ENCODE measurements at places on chromosomes 13 and 19.

GRCh38 chr13:20993211-20993610 lies 68.2 kb downstream of the LATS2 start:
- no peak for DNase-seq

GRCh38 chr13:27960362-27961226 lies 8.5 kb downstream of the CDX2 start:
- DNase-seq: no peak

- no peak for DNase-seq
Measured at GRCh38 chr13:113528101-113528812, 37.7 kb upstream of the DCUN1D2 start.

GRCh38 chr19:32480321-32480720 lies 74.8 kb downstream of the DPY19L3 start:
- DNase-seq: no peak

- no peak for DNase-seq
Measured at GRCh38 chr19:3451451-3451866, 28.9 kb downstream of the SMIM24 start.

GRCh38 chr19:14412996-14413692 lies 6.0 kb downstream of the DDX39A start:
- no peak for DNase-seq

DNA sequence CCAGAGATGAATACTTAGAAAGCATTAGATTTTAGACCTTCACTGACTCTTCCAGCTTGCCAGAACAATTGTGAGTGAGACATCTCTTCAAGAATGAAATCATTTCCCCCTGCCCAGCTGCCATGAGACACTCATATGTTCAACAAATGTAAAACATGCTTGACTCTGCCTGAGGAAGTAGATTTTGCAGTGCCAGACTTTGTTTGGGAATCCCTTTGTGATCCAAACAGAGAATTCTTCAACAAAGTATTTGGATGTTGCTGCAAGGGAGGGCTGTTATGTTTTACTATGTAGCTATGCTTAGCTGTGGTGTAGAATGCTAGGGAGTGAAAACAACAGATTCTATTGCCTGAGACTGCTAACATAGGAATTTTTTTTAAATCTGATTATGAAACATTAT lies 416.4 kb downstream of the DCT start:
- DNase-seq: no peak

GRCh38 chr13:47233734-47234133 lies 336.9 kb upstream of the HTR2A start:
- DNase-seq: no peak

DNA sequence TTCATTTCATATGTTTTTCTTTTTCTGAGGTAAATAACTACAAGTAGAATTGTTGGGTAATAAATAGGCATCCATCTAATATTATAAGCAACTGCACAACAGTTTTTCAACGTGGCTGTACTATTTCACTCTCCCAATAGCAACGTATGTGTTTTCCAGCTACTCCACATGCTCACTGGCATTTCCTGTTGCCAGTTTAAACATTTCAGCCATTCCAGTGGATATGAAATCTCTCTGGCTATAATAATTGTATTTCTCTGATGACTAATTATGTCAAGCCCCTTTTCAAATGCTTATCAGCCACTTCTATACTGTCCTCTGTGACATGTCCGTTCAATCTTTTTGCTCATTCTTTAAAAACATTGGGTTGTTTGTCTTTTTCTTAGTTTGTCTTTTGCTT lies 26.8 kb upstream of the ALOX5AP start:
- no peak for DNase-seq

DNA sequence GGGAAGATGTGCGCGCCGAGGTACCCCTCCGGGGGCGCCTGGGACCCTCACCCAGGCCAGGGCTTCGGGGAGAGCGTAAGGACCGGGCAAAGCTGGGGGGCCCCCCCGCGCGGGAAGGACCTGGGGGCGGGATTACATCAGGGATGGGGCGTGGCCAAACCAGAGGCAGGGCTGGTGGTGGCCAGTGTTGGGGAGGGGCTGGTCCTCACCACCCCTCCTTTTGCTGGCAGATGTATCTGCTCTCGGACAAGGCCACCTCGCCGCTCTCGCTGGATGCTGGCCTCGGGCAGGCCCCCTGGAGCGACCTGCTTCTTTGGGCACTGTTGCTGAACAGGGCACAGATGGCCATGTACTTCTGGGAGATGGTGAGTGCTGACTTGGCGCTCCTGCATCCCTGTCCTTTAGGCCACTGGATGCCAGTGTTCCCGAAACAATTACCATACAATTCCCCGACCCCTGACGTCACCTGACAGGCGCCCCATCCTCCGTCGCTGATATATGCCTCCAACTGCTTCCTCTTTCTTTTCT lies 25.3 kb downstream of the TRPM4 start:
- no peak for DNase-seq

- DNase-seq: no peak
Measured at GRCh38 chr13:113881614-113882266, 17.9 kb upstream of the GAS6 start.

DNA sequence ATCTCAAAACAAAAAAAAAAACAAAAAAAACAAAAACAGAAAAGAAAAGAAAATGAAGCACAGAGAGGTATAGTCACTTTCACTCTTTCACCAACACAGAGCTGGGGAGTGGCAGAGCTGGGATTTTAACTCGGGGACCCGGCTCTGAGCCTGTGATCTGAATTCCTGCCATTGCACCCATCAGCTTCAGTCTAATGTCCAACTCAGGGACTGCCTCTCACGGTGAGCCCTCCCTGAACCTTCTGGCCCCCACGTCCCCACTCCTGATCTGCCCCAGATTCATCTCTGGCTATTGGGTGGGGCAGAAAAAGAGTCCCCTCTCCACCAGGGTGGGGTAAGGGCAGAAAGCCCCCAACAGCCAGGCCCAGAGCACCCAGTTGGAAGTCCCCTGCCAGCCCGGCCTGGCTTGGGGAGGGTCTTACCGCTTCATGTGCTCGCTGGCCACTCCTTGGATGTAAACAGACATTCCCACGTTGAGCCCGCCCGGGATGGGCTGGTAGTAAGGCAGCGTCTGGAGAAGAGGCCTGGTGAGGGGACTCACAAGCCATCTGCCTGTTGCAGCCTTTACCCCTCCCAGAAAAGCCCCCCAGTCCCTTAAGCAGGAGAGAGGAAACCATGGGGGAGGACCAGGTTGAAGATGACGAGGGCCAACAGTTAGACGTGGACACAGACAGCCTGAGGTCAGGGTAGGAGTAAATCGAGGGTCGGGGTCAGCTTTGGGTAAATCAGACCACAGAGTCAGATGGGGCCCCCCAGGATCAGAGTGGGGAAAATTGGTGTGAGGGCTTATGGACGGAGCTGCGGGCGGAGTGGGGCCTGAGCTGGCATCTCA lies 520 bp downstream of the LGALS4 start:
- DNase-seq: no peak

- no peak for DNase-seq
Measured at GRCh38 chr13:37747071-37747612, 122.4 kb downstream of the TRPC4 start.
